Sciatic nerve (tissue), 2 donors: ENCODE measurements at places on chromosomes 4 and X. TPM values are rescaled to one million over a fixed set of nuclear protein-coding genes. Genes with fewer than 3 reads are reported as not detected.

DNA sequence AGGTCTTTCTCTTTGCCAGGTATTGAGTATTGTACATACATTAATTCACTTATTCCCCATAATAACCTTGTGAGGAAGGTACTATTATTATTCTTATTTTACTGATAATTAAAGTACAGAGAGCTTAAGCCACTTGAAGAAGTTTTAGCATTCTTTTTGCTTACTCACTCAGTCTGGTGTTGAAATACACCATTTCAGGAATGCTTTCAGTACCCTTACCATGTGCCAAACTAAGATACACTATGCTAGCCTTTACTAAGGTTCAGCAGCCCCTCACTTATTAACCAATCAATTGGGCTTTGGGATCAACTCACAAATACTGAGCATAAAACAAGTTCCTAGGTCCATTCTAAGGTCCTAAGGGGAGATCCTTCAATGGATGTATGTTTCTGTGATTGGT is 179.0 kb upstream of the FGF13 start:
- DNase-seq, result no peak

DNA sequence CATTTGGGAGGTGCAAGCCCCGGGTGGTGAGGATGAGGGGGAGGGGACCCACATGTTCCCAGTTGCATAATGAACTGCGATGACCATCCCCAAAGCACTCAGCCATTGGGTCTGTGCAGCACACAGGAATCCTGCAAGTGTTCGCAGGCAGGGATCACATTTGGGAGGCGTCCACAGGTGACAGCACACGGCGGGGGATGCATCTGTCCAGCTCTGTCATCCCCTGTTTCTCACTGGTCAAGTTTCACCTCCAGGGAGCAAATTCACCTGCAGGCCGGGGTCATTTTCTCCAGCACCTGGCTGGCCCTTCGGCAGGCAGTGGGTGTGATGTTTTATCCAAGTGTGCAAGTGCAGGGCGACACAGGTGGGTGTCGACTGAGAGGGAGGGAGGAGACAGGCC is 33.3 kb upstream of the SORCS2 start:
- DNase-seq, result peak; percentile 42

DNA sequence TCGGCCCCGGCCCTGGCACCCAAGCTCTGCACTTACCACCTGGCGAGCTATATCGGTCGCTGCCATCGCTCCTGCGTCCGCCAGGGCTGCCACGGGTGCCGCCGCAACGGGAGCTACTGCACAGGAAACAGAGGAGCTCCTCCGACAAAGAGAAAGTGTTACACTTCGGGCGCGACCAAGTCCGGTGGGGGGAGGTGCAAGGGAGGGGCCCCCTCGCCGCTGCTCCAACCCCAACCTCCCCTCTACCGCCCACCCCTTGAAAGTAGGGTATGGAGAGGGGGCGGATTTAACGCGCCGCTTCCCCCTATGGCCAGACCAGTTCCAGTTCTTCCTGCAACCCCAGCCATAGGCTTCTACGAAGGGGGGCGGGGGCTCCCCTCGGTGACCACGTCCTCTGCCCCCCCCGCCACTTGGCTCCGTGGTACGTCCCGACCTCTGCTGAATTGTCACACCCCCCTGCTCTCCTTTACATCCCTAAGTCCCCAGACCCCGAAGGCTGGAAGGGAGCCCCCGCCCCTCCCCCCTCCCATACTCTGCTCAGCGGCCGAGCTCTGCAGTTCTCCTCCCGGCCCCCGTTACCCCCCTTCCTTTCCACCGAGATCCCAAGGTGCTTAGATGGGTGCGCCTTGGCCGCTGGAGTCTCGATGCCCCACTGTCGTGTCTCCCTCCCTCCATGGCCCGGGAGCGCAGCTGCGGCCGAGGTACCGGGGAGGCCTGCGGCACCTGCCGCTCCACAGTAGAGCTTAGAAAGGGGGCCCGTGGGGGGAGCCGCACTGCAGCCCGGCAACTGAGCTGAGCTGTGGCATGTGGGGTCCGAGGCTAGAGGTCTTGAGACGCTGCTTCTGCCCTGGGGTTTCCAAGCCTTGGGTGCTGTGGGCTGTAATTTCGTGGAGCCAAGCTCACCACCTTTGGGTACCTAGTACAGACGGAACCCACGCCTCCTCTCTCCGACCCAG is at the start of gene SEPTIN6:
TSS of gene SEPTIN6 (minus strand) at position 129 of the 956 bp plus-strand sequence. CDS start at position 66, 63 bp downstream.
- DNase-seq, result peak; percentile 75

- no peak for DNase-seq
Observed at GRCh38 chrX:29225670-29226069, 638.4 kb downstream of the IL1RAPL1 start.

- DNase-seq, result no peak
Observed at GRCh38 chrX:70656304-70656703, 211.7 kb downstream of the DLG3 start.

- no peak for DNase-seq
Observed at GRCh38 chrX:39809331-39809730, 288.4 kb downstream of the BCOR start.

DNA sequence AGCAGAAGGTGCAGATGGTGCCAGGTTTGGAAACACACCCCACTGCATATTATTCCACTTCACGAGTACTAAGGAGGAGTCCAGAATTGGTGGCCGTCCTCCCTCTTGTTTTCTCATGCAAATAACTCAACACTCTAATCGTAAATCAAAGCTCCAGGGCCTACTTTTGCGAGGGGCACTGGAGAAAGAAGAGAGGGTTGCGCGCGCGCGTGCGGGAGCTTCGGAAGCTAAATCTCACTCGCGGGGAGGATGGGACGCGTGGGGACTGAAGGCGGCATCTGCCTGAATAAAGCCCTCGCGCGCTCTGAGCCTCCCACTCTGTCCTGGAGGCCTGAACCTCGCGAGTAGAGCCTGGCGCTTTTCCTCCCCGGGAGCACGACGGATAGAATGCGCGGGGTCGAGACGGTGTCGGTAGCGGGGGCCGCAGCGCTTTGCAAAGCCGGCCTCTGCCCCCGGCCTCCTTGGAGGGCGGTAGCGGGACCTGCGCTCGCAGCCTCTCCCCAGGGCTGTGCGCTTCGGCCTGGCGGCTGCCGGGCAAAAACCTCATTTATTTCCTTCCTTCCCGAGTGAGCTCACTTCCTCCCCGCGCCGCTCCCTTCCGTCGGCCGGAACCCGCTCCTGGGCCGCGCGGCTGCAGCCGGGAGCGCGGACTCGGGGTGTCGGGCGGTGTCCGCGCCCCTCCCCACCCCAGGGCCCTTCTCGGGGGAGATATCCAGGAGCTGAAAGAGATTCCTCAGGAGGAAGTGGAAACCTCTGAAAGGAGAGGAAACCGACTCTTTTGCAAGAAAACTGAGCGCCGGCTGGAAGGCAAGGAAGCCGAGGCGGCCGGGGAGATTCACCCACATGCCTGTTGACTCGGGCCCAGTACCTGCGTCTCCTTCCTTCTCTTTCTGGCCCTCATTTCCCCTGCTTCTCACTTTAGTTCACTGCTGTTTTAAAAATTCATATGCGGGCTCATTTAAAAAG is 20.7 kb downstream of the HAND2 start:
- DNase-seq, result no peak

GRCh38 chr4:138320030-138320429 is 77.9 kb upstream of the SLC7A11 start:
- DNase-seq, result no peak

DNA sequence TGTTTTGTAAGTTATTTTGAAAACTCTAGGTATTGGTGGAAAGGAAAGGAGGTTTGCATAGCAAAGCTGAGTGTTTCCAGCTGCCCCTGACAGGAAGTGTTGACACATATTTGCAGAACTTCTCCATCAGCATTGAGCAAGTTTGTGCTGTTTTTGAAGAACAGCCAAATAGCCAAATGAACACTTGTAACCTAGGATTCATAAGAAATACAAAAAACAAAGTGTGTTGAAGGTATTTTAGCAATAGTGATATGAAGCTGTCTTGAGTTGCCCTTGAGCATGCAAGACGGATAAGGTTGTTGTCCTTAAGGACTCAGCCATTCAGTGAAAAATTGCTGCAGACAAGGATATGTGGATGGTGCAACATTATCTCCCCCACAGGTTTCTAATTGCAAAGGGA is 68.3 kb upstream of the PGM2 start:
- no peak for DNase-seq

GRCh38 chrX:68918202-68918601 is 89.4 kb downstream of the EFNB1 start:
- DNase-seq, result no peak

KCTD8 gene
- total RNA-seq, result 0.45 TPM

UGT2B17 gene
- not detected for total RNA-seq

PCDH7 gene
- total RNA-seq, result 12.9 TPM

CSAG2 gene
- total RNA-seq, result not detected

CXCL1 gene
- total RNA-seq, result 11.6 TPM

MAGEB2 gene
- not detected for total RNA-seq

AADAT gene
- 13.5 TPM for total RNA-seq
